ENCODE measurements at places on chromosomes 3 and 15. TPM values are rescaled to one million over a fixed set of nuclear protein-coding genes. Genes with fewer than 3 reads are reported as not detected.

DNA sequence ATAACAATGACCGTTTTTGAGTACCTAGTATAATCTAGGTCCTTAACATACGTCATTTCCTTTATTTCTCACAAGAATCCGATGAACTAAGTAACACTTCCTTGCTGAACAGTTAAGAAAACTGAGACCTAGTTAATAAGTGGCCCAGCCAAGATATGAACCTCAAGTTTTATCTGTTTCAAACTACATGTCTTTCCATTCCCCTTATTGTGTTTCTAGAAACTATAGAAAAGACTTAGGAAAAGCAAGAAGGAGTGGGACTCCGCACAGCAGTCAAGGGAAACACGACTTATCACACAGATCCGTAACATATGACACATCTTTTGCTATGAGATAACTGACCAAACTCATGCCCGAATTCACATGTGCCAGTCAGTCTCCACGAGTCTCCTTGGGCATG is 221.2 kb upstream of the ADAMTS9 start:
- no peak overlapping the region for H3K4me3 ChIP-seq
- DNase-seq: no peak
- no peaks in the 10 kb centered on the region for H3K27me3 ChIP-seq
- H3K36me3 ChIP-seq: no peaks in the 10 kb centered on the region
- peak overlapping the region; percentile 17 for H3K27ac ChIP-seq

GRCh38 chr15:43492266-43492665 is 690 bp downstream of the TP53BP1 start:
- no peaks in the 10 kb centered on the region for H3K27me3 ChIP-seq
- no peak for DNase-seq
- H3K4me3 ChIP-seq: peak overlapping the region; percentile 75
- H3K36me3 ChIP-seq: no peaks in the 10 kb centered on the region
- no peaks in the 10 kb centered on the region for H3K4me1 ChIP-seq

DNA sequence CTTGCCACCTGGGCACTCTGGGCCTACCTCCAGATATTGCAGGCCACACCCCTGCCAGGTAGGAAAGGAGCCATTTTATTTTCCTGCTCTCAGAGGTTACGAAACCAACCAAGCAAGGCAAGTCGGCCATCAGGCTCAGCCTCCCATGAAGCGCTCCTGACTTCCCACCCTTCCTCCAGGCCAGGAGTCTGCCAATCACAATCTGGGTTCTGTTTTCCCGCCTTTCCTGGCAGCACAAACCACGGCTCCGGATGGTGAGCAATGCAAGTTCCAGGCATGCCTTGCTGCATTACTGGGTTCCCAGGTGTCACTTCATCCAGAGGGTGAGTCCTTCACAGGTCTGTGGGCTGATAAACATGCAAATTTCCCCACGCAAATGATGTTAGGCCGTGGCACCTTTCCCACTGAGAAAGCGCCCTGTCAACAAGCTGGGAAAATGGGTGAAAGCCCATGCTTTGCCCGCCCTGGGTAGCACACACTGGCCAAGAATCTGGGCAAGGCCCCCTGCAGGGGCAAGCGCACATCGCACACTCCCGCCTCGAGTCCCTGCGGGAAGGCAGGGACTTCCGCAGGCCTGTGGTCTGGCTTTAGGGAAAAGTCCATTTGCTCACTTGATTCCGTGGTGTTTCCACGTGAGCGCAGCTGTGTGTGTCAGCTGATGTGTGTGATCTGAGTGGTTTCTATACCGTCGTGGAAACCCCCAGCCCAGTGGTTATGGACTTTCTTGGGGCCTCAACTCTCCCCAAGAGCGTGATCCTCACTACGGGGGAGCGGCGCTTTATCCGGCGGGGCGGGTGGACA is 61.6 kb upstream of the RYK start:
- H3K27me3 ChIP-seq: no peaks in the 10 kb centered on the region
- H3K27ac ChIP-seq: peak overlapping the region; percentile 93
- no peak overlapping the region for H3K4me3 ChIP-seq
- H3K4me1 ChIP-seq: peaks cover 63% of the 10 kb centered on the region
- H3K36me3 ChIP-seq: no peaks in the 10 kb centered on the region

DNA sequence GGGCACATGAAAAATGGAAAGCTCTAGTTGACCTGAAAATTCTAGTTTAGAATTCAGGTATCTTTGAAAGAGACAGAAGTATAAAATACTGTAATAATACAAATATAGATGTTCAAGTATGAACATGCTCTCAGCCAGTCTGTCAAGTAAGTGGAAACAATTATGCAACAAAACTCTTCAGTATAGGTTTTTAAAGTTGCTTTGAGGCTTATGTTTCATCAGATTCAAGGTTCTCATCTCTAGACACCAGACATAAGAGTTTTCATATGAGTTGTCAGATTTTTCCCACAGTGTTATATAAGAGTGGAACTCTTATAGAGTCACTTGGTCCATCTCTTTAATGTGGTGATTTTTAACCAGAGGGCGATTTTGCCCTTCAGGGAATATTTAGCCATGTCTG is 22.0 kb downstream of the CMSS1 start:
- H3K4me1 ChIP-seq: no peaks in the 10 kb centered on the region
- no peaks in the 10 kb centered on the region for H3K36me3 ChIP-seq
- H3K27me3 ChIP-seq: no peaks in the 10 kb centered on the region
- no peak overlapping the region for H3K27ac ChIP-seq
- DNase-seq: no peak
- H3K4me3 ChIP-seq: no peak overlapping the region

- no peak overlapping the region for H3K27ac ChIP-seq
- no peak for DNase-seq
- no peaks in the 10 kb centered on the region for H3K36me3 ChIP-seq
- H3K4me1 ChIP-seq: no peaks in the 10 kb centered on the region
These were observed 58.4 kb downstream of the SCAPER start for GRCh38 chr15:76846782-76847181.

DNA sequence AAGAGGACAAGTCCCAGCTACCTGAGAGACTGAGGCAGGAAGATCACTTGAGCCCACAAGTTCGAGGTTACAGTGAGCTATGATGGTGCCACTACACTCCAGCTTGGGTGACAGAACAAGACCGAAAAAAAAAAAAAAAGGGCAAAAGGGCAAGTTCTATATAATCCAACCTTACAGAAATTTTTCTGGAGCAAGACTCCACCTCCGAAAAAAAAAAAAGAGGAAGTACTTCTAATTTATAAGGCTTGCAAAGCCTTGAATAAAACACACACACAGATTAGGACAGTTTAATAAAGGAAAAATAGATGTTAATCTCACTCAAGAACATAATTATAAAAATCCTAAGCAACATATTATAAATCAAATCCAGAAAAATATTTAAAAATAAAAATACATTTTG is 14.4 kb upstream of the XYLB start:
- H3K27me3 ChIP-seq: no peaks in the 10 kb centered on the region
- no peak overlapping the region for H3K4me3 ChIP-seq
- no peak overlapping the region for H3K27ac ChIP-seq

GRCh38 chr3:139935016-139935865 is at the start of gene CLSTN2:
TSS of gene CLSTN2 (plus strand) at chr3:139935185.
- peak; percentile 52 for DNase-seq
- H3K4me1 ChIP-seq: peaks cover 15% of the 10 kb centered on the region
- no peak within 1 kb of the TSS for H3K27ac ChIP-seq
- H3K4me3 ChIP-seq: peak within 1 kb of the TSS; percentile 61
- no peaks in the 10 kb centered on the region for H3K27me3 ChIP-seq

GRCh38 chr3:129855832-129856419 is 37.6 kb downstream of the TMCC1 start:
- H3K27ac ChIP-seq: no peak overlapping the region
- no peaks in the 10 kb centered on the region for H3K27me3 ChIP-seq
- no peak overlapping the region for H3K4me3 ChIP-seq
- H3K4me1 ChIP-seq: no peaks in the 10 kb centered on the region

- DNase-seq: no peak
- no peaks in the 10 kb centered on the region for H3K27me3 ChIP-seq
- no peak overlapping the region for H3K4me3 ChIP-seq
- H3K36me3 ChIP-seq: no peaks in the 10 kb centered on the region
These were observed 9.5 kb downstream of the IGDCC4 start for GRCh38 chr15:65413051-65413759.

- no peak overlapping the region for H3K27ac ChIP-seq
- no peaks in the 10 kb centered on the region for H3K36me3 ChIP-seq
- H3K4me1 ChIP-seq: no peaks in the 10 kb centered on the region
- H3K4me3 ChIP-seq: no peak overlapping the region
These were observed 1159.5 kb downstream of the IGSF11 start for GRCh38 chr3:117874904-117875874.

- no peaks in the 10 kb centered on the region for H3K27me3 ChIP-seq
- H3K4me3 ChIP-seq: peak overlapping the region; percentile 20
- peak overlapping the region; percentile 97 for H3K27ac ChIP-seq
- no peaks in the 10 kb centered on the region for H3K36me3 ChIP-seq
- no peak for DNase-seq
- peaks cover 80% of the 10 kb centered on the region for H3K4me1 ChIP-seq
These were observed 75.9 kb downstream of the VGLL4 start for GRCh38 chr3:11567516-11568467.

DNA sequence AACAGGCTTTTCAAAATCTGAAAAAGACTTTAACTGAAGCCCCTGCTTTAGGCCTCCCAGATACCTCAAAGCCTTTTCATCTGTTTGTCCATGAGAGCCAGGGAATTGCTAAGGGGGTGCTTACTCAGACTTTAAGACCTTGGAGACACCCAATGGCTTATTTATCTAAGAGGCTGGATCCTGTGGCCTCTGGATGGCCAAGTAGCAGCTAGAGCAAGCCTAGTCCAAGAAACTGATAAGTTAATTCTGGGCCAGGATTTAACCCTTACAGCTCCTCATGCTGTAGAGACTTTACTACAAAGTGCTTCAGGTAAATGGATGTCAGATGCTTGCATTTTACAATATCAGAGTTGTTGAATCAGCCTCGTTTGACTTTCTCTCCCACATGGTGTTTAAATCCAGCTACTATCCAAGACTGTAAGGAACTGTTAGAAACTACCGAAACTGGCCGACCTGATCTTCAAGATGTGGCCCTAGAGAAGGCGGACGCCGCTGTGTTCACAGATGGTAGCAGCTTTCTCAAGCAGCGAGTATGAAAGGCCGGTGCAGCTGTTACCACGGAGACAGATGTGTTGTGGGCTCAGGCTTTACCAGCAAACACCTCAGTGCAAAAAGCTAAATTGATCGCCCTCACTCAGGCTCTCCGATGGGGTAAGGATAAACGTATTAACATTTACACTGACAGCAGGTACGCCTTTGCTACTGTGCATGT is 3.3 kb downstream of the DET1 start:
- no peaks in the 10 kb centered on the region for H3K27me3 ChIP-seq
- H3K4me3 ChIP-seq: no peak overlapping the region

The MAN2C1 gene
- 781 TPM for total RNA-seq

The ECE2 gene
- not detected for total RNA-seq

The SLC25A38 gene
- 32.2 TPM for total RNA-seq

The B3GNT5 gene
- total RNA-seq: 10.7 TPM

Data from tibial nerve (tissue), 4 donors.